Lower leg skin (tissue), 4 donors: ENCODE measurements at places on chromosomes 4 and X. TPM values are rescaled to one million over a fixed set of nuclear protein-coding genes. Genes with fewer than 3 reads are reported as not detected.

HDAC8 gene
- total RNA-seq: 13.8 TPM

PAGE4 gene
- not detected for total RNA-seq

TMEM144 gene
- 4.9 TPM for total RNA-seq

CXorf49 gene
- total RNA-seq: not detected

CLIC2 gene
- 12.7 TPM for total RNA-seq

EOLA1 gene
- total RNA-seq: 13.4 TPM

BEND2 gene
- total RNA-seq: not detected

CCDC120 gene
- 51.9 TPM for total RNA-seq

TBC1D1 gene
- 15.9 TPM for total RNA-seq

NPY2R gene
- 1.4 TPM for total RNA-seq
